Stimulated activated CD8-positive, alpha-beta memory T cell treated with anti-CD3 and anti-CD28 coated beads, Interleukin-7, amount 100 ng/mL, for 4 hours (primary cell): ENCODE measurements at places on chromosomes 7 and 10.

DNA sequence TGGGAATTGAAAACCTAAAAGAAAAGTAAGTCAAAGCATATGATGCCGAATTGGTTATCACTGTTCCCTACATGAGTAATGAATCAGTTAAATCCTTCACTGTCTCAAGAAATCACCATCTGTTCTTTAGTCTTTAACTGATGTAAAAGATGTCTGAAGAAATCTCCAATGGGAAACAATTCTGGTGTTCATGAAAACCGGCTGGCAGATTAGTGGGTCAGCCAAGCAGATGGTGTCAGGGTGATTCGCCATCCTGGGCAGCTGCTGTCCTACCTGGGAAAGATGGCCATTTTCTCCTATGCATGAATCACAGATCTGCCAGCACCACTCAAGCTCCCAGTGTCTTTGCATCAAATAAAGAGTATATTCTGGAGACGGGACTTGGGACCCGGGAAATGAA lies 925.2 kb upstream of the GHITM start:
- DNase-seq = no peak

DNA sequence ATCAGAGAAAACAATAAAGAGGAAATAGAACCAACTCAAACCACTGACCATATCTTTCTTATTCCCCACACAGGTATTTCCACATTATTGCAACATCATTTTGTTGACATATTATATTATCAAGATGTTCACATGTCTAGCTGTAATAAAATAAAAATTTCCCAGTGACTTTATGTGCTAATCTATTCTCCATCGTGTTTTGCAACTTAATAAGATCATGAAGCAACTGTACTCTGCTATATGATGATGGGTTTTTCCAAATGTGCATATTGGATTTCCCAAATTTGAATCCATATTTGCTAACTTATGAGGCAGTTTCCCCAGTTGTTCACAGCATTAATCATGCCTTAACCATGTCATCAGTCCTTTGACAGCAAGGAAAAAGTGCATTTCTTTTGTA lies 127.8 kb downstream of the ITGB8 start:
- no peak for DNase-seq

- no peak for DNase-seq
Observed at GRCh38 chr10:117004227-117005025, 561 bp downstream of the SHTN1 start.

DNA sequence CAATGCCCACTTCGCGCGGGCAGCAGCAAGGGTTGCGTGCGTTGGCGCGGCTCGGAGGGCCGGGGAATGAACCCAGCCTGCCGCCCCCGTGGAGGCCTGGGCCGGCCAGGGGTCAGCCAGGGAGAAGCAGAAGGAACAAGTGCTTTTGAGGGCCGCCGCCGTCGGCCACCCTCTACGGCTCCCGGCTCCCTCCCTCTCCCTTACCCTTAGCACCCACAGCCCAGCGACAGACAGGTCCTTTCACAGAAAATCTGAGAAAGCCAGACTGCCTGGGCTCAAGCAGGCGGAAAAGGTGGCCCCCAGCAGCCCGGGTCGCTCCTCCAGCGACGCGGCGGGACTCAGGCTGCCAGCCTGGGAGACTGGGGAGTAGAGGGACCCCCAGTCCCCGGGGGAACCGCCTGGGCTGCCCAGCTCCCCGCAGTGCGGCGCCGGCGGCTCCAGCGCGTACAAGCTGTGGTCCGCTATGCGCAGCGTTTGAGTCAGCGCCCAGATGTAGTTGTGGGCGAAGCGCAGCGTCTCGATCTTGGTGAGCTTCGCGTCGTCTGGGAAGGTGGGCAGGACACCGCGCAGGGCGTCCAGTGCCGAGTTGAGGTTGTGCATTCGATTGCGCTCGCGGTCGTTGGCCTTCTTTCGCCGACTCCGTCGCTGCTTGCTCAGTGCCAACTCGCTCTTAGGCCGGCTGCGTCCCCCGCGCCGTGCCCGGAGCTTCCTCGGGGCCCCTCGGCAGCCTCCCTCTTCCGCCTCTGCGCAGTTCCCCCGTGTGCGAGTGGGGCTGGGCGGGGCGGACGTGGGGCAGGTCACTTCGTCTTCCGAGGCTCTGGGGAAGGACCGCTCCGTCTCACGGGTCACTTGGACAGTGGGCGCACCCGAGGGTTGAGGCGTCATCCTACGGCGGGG lies 815 bp downstream of the NEUROG3 start:
- no peak for DNase-seq

GRCh38 chr7:28739128-28739527 lies 219.0 kb downstream of the TRIL start:
- DNase-seq = no peak

- no peak for DNase-seq
Observed at GRCh38 chr7:143018931-143019330, 8.0 kb downstream of the OR9A2 start.

DNA sequence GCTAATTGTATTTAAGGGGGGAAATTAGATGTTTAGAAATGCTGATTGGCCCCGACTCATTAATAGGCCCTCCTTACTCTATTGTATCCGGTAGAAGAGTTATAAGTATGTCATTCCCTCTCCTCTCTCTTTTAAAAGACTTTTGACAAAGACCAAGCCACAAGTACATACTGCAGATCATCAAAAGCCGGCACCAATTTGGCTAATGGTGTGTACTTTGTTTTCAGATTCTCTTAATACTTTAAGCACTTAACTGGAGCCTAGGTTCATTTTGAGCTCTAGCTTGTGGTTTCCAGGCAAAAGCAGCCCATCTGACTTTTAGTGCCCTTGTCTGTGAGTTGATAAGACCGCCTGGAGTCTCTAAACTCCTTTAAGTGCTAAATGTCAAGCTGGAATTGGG lies 210.0 kb upstream of the LYZL1 start:
- no peak for DNase-seq
